Naive thymus-derived CD8-positive, alpha-beta T cell (primary cell): ENCODE measurements at places on chromosomes 5 and 9. TPM values are rescaled to one million over a fixed set of nuclear protein-coding genes. Genes with fewer than 3 reads are reported as not detected.

Gene REEP2
- 0.39 TPM for polyA plus RNA-seq

Gene EDIL3
- polyA plus RNA-seq = not detected

Gene CLIC3
- 16.9 TPM for polyA plus RNA-seq

Gene SPATA31E1
- not detected for polyA plus RNA-seq

Gene PRDM9
- not detected for polyA plus RNA-seq

Gene CMYA5
- not detected for polyA plus RNA-seq
